ENCODE measurements at places on chromosomes 3 and 15. TPM values are rescaled to one million over a fixed set of nuclear protein-coding genes. Genes with fewer than 3 reads are reported as not detected.

DNA sequence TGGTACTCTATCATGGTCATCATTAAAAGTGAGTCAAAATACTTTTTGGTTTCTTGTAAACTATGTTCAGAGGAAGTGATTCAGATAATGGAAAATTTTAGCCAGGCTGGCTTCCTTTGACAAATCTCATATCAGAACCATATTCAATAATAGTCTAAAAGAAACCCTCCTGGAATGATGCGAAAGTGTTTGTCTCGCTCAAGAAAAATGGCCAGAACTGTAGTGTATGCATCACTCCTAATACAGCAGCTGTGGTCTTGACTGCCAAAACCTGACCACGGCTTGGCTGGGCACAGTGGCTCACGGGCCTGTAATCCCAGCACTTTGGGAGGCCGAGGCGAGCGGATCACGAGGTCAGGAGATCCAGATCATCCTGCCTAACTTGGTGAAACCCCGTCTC is 35.6 kb upstream of the KCNMB2 start:
- DNase-seq: no peak

DNA sequence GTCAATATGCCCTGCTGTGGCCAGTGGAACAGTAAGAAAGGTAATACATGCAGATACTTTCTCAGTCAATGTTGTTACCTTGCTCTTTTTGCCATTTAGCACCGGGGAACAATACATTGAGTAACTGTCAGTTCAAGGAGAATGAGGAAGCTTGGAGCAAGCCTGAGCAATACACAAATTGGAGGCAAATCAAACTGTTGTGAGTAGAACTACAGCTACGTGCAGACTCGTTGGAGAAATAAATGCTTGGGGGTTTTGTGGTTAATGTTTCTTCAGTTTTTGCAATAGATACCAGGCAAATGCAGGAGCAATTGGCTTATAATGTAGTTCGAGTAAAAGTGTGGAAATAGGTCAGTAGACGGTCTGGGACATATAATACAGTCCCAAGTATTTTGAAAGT is 587.3 kb upstream of the ROBO1 start:
- no peak for DNase-seq

- DNase-seq: no peak
Observed at GRCh38 chr3:193640165-193640715, 47.2 kb downstream of the OPA1 start.

GRCh38 chr15:70308011-70308734 is 210.5 kb upstream of the TLE3 start:
- no peak for DNase-seq

DNA sequence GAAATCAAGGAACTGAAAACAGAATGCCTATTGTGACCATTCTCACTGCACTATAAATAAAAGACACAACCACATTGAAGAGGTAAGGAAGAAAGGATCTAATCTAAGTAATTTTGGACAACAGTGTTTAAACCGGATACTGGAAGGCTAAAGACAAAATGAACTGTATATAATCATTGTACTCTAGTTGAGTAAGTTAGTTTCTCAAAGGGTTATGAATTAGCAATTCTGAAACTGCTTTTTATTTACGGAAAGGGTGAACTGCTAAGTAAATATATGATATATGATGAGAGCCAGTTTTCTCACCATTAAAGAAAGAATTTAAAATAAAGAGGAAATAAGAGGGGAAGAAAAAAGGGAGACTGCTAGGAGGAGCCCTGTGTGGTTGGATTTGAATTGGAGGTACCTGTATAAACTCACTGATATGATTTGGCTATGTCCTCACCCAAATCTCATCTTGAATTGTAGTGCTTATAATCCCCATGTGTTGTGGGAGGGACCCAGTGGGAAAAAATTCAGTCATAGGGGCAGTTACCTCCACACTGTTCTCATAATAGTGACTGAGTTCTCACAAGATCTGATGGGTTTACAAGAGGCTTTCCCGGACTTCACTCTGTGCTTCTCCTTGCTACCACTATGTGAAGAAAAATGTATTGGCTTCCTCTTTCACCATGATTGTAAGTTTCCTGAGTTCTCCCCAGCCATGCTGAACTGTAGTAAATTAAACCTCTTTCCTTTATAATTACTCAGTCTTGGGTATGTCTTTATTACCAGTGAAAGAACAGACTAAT is 607.7 kb downstream of the PYDC2 start:
- DNase-seq: no peak

- DNase-seq: no peak
Observed at GRCh38 chr3:139291276-139292051, 52.4 kb upstream of the MRPS22 start.

- no peak for DNase-seq
Observed at GRCh38 chr15:78763796-78764241, 47.4 kb downstream of the ADAMTS7 start.

- peak; percentile 71 for DNase-seq
Observed at GRCh38 chr3:72275331-72275751, 490.4 kb upstream of the PROK2 start.

Gene STAB1
- 220 TPM for polyA plus RNA-seq

Gene SAXO2
- 13.5 TPM for polyA plus RNA-seq

Gene KLHL40
- 0.05 TPM for polyA plus RNA-seq

Gene LRRN1
- polyA plus RNA-seq: 2.4 TPM

Gene NLGN1
- 0.33 TPM for polyA plus RNA-seq

Gene FGF12
- polyA plus RNA-seq: 0.93 TPM

Gene LEKR1
- polyA plus RNA-seq: 0.71 TPM

Gene CLRN1
- not detected for polyA plus RNA-seq
